Stomach (tissue), 19 donors: ENCODE measurements at places on chromosomes 13 and 19. TPM values are rescaled to one million over a fixed set of nuclear protein-coding genes. Genes with fewer than 3 reads are reported as not detected.
A peak's percentile ranks its signal among the peaks of the same experiment; 100 is the strongest.

GRCh38 chr13:27790523-27790922, 1.8 kb upstream of the GSX1 start:
- no peak for DNase-seq
- peaks cover 41% of the 10 kb centered on the region for H3K4me1 ChIP-seq
- H3K27ac ChIP-seq, result no peak overlapping the region
- H3K36me3 ChIP-seq, result no peaks in the 10 kb centered on the region

DNA sequence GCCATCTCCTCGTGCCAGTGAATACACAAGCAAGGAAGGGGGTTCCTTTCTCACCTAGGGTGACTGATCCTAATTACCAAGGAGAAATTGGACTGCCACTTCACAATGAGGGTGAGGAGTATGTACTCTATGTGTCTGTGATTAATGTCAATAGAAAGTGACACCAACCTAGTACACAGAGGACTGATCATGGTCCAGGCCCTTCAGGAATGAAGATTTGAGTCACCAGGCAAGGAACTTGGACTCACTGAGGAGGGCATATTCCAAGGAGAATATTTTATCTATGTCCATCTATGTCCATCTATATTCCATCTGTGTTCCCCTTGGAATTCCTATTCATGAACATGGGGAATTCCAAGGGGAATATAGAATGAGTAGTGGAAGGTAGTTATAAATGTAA, 9.2 kb upstream of the ALOX5AP start:
- H3K27ac ChIP-seq, result no peak overlapping the region
- no peaks in the 10 kb centered on the region for H3K27me3 ChIP-seq
- no peak for DNase-seq
- H3K4me1 ChIP-seq, result no peaks in the 10 kb centered on the region
- no peaks in the 10 kb centered on the region for H3K36me3 ChIP-seq
- H3K4me3 ChIP-seq, result no peak overlapping the region

The ABCC4 gene
- total RNA-seq, result 87.2 TPM

DNA sequence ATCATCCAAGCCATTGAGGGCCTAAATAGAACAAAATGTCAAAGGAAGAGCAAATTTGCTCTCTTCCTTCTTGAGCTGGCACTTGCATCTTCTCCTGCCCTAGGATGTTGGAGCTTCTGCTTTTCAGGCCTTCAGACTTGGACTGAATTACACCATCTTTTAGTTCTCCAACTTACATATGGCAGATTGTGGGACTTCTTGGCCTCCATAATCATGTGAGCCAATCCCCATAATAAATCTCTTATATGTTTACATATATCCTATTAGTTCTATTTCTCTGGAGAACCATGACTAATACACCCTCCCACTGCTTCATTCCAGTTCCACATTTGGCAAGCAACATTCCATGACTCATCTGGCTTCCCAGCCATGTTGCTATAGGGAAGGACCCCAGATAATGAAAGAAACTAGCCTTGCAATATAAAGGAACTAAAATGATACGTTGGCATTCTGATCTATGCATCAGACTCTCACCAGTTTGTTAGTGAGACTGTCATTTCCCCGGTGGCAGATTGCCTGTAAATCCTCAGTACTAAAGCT, 11.0 kb upstream of the ACOD1 start:
- H3K27me3 ChIP-seq, result no peaks in the 10 kb centered on the region
- no peaks in the 10 kb centered on the region for H3K4me1 ChIP-seq
- no peak overlapping the region for H3K4me3 ChIP-seq
- DNase-seq, result no peak
- H3K27ac ChIP-seq, result no peak overlapping the region
- H3K36me3 ChIP-seq, result no peaks in the 10 kb centered on the region

The MYPOP gene
- 0.73 TPM for total RNA-seq

DNA sequence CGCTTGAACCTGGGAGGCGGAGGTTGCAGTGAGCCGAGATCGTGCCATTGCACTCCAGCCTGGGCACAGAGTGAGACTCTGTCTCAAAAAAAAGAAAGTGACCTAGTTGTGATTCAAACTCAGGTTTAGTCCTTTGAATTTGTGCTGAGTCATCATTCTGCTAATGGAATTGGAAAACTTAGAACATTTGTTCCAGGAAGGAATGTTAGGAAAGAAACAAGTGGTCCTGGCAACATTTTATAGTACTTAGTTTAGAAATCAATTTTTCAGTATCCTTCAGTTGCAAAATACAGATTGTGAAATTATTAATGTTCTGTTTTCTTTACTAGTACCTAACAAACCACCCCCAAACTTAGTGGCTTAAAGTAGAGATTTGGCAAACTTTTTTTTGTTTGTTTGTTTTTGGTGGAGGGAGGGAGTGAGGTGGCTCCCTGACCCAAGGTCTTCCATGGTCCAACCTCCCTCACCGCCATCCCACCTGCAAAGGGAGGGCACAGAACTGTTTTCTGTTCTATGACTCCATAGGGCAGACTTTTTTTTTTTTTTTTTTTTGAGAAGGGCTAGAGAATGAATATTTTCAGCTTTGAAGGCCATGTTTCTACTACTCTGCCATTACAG, 9.2 kb upstream of the SULT2A1 start:
- no peaks in the 10 kb centered on the region for H3K27me3 ChIP-seq
- no peak overlapping the region for H3K4me3 ChIP-seq
- no peak for DNase-seq
- no peak overlapping the region for H3K27ac ChIP-seq
- H3K4me1 ChIP-seq, result no peaks in the 10 kb centered on the region
- H3K36me3 ChIP-seq, result no peaks in the 10 kb centered on the region

- DNase-seq, result no peak
- H3K27me3 ChIP-seq, result peaks cover 21% of the 10 kb centered on the region
- no peak overlapping the region for H3K27ac ChIP-seq
- H3K36me3 ChIP-seq, result no peaks in the 10 kb centered on the region
Measured at GRCh38 chr19:6540918-6541689, 10.3 kb downstream of the TNFSF9 start.

DNA sequence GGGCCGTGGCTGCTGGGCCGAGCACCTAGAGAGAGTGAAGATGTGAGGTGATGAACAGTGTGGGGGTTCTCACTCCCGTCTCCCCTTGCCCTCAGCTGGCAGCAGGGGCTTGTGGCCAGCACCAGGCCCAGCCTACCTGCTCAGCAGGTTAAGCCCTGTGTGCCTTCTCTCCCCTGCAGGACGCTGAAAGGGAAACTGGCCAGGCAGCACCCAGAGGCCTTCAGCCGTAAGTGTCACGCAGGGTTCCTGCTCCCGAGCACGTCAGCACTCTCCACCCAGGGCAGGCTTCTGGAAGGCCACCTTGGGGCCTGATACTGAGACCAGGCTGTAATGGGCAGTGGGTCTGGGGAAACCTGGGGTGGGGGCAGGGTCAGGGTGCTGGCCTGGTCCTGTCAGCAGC, 4.7 kb upstream of the UBA52 start:
- no peak for DNase-seq
- H3K4me1 ChIP-seq, result peaks cover 8% of the 10 kb centered on the region
- no peaks in the 10 kb centered on the region for H3K27me3 ChIP-seq
- H3K36me3 ChIP-seq, result peaks cover 77% of the 10 kb centered on the region

DNA sequence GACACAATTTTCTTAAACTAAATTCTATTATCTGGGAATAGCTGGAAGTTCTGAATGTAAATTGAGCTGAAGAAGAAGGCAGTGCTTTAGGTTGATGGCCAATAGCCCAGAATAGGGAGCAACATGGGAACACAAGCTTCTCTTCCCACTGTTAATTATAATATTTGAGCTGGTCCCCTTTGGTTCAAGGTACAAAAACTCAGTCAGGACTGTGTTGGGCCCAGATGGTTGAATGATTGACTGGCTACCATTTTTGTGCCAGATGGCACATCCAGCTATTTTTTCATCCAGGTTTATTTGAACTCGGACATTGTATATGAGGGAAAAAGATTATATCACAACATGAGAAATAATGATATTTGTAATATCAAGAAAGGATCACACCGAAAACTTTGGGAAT, 458.9 kb downstream of the SLITRK1 start:
- peak; percentile 3 for DNase-seq
- H3K27me3 ChIP-seq, result no peaks in the 10 kb centered on the region
- H3K4me3 ChIP-seq, result no peak overlapping the region
- H3K27ac ChIP-seq, result no peak overlapping the region
- H3K4me1 ChIP-seq, result no peaks in the 10 kb centered on the region
- no peaks in the 10 kb centered on the region for H3K36me3 ChIP-seq

GRCh38 chr19:940591-941291, 14.9 kb downstream of the ARID3A start:
- H3K27ac ChIP-seq, result peak overlapping the region; percentile 90
- no peaks in the 10 kb centered on the region for H3K27me3 ChIP-seq
- peak; percentile 91 for DNase-seq
- H3K4me3 ChIP-seq, result peak overlapping the region; percentile 36

- H3K4me1 ChIP-seq, result no peaks in the 10 kb centered on the region
- no peak overlapping the region for H3K27ac ChIP-seq
- no peaks in the 10 kb centered on the region for H3K36me3 ChIP-seq
- H3K27me3 ChIP-seq, result no peaks in the 10 kb centered on the region
- no peak overlapping the region for H3K4me3 ChIP-seq
Measured at GRCh38 chr19:30339624-30340525, 32.3 kb upstream of the ZNF536 start.

The GJB6 gene
- total RNA-seq, result not detected

The ZNF506 gene
- total RNA-seq, result 61.7 TPM

The TNNT1 gene
- 1.1 TPM for total RNA-seq

DNA sequence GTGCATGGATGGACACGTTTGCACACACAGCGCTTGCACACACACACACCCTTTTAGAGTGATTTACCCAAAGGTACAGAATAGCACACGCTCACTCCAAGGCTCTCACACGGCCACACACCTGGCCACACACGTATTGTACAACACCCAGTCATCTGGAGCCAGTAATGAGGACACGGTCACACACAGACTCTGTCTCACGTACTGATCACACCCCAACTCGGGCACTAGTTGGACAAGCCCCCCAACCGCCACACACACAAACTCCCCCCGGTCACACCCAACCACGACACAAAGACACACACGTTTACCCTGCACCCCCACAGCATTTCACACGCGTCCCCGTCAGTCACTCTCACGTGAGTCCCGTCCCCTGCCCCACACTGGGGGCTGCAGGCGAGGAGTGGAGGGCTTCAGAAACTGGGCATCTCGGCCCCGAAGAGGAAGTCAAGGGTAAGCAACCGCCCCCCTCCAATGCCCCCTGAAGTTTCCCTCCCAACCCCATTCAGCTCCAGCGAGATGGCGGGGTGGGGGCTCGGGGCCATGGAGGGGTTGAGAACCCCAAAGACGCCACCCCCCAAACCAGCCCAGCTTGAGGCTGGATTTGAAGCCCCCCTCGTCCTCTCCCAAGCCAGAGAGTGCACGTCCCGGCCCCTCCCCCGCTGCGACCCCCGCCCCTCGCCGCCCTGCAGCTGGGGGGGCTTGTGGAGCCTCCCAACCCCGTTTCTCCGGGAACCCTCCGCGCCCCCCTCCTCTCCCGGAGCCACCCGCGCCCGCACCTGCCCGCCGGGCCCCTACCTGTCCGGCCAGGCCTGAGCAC, 599 bp downstream of the OLFM2 start:
- H3K36me3 ChIP-seq, result no peaks in the 10 kb centered on the region
- H3K4me1 ChIP-seq, result peaks cover 13% of the 10 kb centered on the region
- peak overlapping the region; percentile 41 for H3K4me3 ChIP-seq
- DNase-seq, result no peak

The CCDC70 gene
- total RNA-seq, result not detected

DNA sequence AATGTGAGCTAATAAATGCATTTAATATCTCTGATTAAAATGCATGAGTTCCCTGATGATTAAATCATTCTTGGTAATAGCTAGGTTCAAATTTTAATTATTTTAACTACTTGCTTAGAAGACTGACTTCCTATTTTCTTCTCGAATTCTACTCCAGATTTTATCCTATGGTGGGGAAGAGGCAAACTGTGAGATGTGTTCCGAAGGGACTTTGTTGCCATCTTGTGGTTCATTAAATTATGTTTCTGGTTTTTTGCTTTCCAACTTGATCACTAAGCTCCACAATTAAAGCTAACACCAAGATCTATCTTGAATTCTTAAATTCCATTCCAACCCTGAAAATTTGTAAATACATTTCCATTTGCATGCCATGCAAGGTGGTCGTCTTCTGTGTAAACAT, 538.4 kb upstream of the PCDH20 start:
- no peak overlapping the region for H3K4me3 ChIP-seq
- no peaks in the 10 kb centered on the region for H3K27me3 ChIP-seq
- no peaks in the 10 kb centered on the region for H3K36me3 ChIP-seq

DNA sequence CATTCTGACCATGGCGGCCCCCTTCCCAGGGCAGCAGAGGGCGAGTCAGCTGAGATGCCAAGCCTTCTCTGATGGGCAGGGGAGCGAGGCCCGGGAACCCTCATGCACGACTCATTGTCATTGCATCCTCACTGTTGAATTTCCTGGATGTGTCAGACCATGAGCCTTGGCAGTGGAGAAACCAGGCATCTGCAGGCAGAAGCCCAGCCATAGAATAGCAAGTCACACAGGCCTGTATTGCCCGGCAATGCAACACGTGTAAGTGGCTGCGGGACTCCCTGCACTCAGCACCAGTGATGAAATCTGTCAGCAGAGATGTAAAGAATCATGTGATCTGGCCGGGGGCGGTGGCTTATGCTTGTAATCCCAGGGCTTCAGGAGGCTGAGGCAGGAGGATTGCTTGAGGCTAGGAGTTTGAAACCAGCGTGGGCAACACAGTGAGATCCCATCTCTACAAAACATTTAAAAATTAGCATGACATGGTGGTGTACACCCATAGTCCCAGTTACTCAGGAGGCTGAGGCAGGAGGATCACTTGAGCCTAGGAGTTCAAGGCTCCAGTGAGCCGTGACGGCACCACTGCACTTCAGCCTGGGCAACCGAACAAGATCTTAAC, 199.7 kb downstream of the KATNAL1 start:
- H3K36me3 ChIP-seq, result no peaks in the 10 kb centered on the region
- H3K4me1 ChIP-seq, result peaks cover 19% of the 10 kb centered on the region
- H3K27me3 ChIP-seq, result no peaks in the 10 kb centered on the region
- peak; percentile 37 for DNase-seq

The ZNF331 gene
- total RNA-seq, result 67.2 TPM

GRCh38 chr13:94550062-94550738, 45.8 kb downstream of the TGDS start:
- no peaks in the 10 kb centered on the region for H3K36me3 ChIP-seq
- H3K4me1 ChIP-seq, result peaks cover 17% of the 10 kb centered on the region
- no peaks in the 10 kb centered on the region for H3K27me3 ChIP-seq
- H3K27ac ChIP-seq, result peak overlapping the region; percentile 92

The PSG3 gene
- total RNA-seq, result not detected

- no peaks in the 10 kb centered on the region for H3K36me3 ChIP-seq
- H3K4me3 ChIP-seq, result no peak overlapping the region
- H3K27ac ChIP-seq, result no peak overlapping the region
- no peak for DNase-seq
Measured at GRCh38 chr13:45238945-45239795, 38.3 kb upstream of the KCTD4 start.

The S1PR4 gene
- total RNA-seq, result not detected

DNA sequence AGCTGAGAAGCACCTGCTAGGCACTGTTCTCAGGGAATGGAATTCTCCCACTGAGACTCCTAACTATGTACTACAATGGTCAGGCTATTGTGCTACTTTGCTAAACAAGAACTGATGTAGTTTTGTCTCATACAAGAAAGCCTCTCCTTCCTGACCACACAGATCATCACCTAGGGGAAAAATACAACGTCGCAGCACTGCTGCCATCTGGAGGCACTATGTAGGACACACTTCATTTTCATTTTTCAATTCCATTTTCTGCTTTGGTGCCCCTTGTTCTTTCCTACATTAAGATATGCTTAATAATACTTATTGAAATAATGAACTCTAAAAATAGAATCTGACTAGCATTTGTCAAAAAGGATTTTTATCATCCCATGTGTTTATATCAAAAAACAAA, 21.1 kb downstream of the PROSER1 start:
- no peak overlapping the region for H3K4me3 ChIP-seq
- H3K4me1 ChIP-seq, result no peaks in the 10 kb centered on the region
- H3K27me3 ChIP-seq, result no peaks in the 10 kb centered on the region
- peaks cover 77% of the 10 kb centered on the region for H3K36me3 ChIP-seq
- DNase-seq, result peak; percentile 63

The KIR2DL4 gene
- not detected for total RNA-seq
